Brain microvascular endothelial cell (primary cell): ENCODE measurements at places on chromosomes 11 and 22.

GRCh38 chr22:29375398-29376076 lies 12.8 kb downstream of the AP1B1 start:
- no peak for DNase-seq

GRCh38 chr11:94036096-94036495 lies 14.9 kb downstream of the HEPHL1 start:
- no peak for DNase-seq

GRCh38 chr11:67366961-67367760 lies 6.2 kb downstream of the CLCF1 start:
- no peak for DNase-seq

- no peak for DNase-seq
Measured at GRCh38 chr22:49299821-49300231, 527.8 kb downstream of the BRD1 start.

- DNase-seq, result no peak
Measured at GRCh38 chr11:18890615-18891014, 48.6 kb downstream of the MRGPRX1 start.

DNA sequence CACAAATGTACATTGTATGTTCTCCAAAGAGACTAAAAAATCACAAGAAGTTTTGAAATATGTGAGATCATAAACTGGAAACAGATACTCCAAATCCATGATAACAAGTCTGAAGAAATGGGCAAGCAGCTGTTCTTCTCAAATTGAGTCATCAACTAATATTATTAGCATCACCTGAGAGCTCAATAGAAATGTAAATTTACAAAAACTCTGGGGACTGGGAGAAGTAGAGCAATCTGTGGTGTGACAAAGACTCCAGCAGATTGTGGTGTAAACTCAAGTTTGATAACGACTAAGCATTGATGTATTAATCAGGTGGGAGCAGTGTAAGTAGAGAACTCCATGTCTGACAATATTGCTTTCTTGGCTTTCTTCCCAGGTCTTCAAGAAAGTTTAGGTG lies 53.2 kb downstream of the GLYATL1 start:
- DNase-seq, result no peak
